ENCODE measurements at places on chromosomes 12 and 14.

- DNase-seq, result no peak
Observed at GRCh38 chr12:113852695-113853490, 113.2 kb downstream of the RBM19 start.

- DNase-seq, result no peak
Observed at GRCh38 chr14:22577334-22577908, 11.6 kb downstream of the DAD1 start.

DNA sequence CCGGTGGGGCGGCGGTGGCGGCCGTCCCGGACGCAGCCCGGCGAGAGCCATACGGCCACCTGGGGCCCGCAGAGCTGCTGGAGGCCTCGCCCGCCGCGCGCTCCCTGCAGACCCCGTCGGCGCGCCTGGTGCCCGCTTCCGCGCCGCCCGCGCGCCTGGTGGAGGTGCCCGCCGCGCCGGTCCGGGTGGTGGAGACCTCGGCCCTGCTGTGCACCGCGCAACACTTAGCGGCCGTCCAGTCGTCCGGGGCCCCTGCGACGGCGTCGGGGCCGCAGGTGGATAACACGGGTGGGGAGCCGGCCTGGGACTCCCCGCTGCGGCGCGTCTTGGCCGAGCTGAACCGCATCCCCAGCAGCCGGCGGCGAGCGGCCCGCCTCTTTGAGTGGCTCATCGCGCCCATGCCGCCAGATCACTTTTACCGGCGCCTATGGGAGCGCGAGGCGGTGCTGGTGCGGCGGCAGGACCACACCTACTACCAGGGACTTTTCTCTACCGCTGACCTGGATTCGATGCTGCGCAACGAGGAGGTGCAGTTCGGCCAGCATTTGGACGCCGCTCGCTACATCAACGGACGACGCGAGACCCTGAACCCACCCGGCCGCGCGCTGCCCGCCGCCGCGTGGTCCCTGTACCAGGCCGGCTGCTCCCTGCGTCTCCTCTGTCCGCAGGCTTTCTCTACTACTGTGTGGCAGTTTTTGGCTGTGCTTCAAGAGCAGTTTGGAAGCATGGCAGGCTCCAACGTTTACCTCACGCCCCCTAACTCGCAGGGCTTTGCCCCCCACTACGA lies 716 bp downstream of the RIOX1 start:
- DNase-seq, result peak; percentile 86

- DNase-seq, result no peak
Observed at GRCh38 chr12:132329036-132329719, at the start of gene GALNT9. Gene GALNT9, minus strand, starts transcription at chr12:132329589. Its CDS starts 386 bp downstream, at chr12:132329203.

All from GM20000 (cell line).